ENCODE measurements at places on chromosomes 11 and 22.

DNA sequence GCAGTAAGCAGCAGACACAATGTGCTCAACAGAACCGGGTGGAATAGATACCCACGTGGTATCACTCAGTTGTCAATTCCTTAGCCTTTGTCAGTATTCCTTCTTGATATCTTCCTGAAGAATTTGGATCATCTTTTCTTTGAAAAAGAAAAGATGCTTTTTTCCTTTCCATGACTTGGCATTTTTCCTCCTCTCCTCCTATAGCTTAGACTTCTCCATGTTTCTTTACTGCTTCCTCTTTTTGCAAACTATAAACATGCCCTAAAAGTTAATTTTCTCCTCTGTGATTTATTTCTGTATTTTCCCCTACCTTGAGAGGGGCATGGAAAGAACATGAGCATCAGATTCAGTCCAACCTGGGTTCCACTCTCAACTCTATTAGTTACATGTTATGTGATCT, 11.7 kb downstream of the CBLIF start:
- no peak for DNase-seq

GRCh38 chr22:48242461-48242864, 1480.0 kb downstream of the TBC1D22A start:
- no peak for DNase-seq

- no peak for DNase-seq
Observed at GRCh38 chr22:22082960-22083359, 100.4 kb upstream of the TOP3B start.

DNA sequence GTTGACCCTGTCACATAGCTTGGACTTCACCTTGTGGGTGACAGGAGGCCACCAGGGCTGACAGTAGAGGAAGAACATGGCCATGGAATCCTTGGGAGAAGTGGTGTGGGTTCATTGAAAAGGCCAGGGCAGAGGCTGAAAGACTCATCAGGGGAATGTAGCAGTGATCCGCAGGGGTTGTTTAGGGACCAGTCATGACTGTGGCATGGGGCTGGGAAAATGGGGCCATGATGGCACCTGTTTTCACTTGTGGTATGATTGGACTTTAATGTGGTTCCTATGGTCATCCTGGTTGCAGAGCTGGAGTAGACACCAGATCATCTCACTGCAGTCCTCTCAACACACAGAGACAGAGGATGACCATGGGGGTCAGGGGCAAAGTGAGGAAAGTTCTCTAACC, 66.7 kb upstream of the MYEOV start:
- DNase-seq, result no peak

DNA sequence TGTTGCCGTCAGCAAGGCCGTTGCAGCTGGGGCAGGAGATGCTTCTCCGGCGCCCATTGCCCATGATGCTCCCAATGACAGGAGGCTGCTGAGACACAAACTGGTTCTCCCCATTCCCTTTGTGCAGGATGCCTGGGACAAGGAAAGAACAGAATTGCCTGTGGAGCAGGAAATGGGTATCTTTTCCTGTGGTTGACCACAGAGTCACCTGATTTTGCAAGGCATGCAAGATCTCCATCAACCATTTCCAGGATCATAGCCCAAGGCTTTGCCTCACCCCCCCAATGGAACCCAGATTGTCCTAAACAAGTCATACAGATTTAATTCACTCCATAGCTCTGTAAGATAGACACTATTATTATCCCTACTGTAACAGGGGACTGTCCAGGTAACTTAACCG, 148.1 kb upstream of the NARS2 start:
- DNase-seq, result no peak

DNA sequence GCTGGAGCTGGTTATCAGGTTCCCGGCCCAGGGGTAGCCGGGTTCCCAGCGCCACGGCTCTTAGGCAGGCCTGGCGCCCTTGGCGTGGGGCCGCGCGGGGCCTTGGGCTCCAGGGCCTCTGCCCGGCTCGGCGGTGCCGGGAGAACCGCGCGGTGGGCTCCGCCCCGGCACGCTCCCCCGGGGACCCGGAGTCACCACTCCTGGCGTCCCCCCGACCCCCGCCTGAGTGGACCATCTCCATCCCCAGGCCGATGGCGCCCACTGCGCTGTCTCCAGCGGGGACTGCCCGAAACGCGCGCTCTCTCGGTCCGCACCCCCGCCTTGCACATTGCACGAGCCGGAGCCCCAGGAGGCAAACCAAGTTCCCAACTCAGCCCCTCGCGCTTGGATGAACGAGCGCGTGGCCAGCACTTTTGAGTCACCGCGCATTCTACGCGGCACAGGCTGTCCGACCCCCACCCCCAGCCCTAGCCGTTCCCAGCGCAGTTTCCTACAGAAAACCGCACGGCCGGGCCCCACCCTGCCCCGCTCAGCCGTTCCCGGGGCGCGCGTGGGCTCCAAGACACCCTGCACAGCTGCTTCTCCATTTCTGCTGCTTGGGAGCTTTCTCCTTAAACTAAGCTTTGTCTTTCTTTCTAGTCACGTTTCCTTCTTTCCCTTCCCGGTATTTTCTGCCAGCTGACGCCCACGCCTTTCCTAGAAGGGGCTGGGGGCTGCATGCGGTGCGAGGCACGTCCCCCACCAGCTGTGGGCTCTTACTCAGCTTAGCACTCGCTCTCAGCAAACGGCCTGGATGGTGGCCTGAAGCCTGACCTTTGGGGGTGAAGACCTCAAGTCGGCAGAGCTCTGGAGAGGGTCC, 650 bp upstream of the CHID1 start:
- peak; percentile 88 for DNase-seq

- no peak for DNase-seq
Observed at GRCh38 chr22:40218152-40218551, 40.4 kb downstream of the TNRC6B start.

DNA sequence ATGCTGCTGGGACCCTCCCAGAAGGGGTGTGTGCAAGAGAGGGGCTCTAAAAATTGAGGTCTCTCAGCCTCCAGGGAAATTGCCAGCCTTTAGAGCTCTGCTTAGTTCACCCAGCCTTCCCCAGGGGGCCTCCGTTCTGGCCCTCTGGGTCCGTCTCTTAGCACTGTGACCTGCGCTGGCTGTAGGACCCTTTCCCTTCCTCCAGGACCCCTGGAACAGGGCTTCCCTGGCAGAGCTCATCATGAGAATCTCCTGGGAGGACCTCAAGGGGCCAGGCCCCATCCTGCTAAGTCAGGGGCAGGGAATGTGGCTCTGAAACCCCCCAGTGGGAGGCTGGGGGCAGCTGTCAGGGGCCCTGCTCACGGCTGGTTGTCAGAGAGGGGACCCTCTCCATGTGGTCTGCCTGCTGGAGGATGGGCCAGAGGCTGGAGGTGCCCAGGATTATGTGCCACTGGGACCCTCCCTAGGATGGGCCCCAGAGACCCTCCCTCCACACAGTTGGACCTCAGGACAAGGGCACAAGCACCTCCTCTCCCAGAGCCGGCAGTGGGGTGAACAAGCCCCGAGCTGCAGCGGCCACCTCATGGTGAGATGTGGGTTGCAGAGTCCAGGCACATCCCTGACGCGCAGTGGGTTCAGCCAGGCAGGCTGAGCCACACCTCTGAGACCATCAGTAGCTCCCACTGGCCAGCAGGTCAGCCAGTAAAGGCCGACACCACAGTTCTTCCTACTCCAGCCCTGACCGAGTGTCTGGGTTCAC, 27.1 kb upstream of the GAL start:
- DNase-seq, result no peak

DNA sequence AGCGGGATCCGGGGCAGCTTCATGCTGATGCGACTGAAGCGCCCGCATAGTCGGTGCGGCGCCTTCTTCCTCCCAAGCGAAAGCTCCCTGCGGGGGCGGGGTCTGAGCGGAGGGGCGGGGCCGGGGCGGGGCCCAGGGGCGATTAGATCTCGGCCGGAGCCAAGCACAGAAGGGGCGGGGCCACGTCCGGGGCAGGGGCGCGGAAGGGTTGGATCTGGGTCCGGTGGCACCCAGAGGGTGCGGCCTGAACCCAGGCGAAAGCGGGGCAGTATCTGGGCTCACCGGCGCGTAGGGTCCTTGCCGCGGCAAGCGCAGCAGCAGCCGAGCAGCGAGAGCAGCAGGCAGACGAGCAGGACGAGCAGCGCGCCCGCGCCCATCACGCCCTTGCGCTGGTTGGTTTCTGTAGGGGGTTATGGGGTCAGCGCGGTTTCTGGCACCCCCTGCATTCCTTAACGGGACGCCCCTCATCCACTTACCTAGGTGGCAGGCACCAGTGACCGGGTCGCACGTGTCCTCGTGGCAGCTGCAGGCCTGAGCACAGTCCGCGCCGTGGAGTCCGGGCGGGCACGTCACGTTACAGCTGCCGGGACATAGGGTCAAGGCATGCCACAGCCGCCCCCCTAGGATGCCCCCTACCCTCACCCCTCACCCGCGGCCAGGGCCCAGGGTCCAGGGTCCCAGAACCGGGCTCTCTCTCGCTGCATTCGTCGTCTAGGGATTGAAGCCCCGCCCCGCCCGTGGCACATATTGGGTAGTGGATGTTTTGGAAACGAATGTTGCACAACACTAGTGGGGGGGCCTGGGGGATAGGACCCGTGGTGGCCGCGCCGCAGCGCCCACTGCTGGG, 8.1 kb downstream of the SCARF2 start:
- no peak for DNase-seq

DNA sequence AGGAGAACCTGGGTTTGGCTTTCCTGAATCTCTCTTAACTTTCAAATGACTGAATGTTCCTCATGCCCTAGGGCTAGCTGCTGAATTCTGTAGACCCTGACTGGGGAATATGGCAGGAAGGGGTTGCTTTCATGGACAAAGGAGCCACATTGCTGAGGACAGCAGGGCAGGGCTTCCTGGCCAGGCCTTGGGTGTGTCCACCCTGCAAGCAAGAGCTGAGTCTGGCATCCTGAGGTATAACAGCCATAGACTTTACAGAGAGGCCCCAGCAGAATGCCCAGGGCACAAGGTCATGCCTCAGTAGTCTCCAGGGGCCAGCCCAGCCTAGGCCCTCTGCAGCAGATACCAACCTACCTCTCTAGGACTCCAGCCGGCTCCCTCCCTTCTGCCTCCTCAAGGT, 102.2 kb upstream of the RAG2 start:
- DNase-seq, result no peak

- peak; percentile 5 for DNase-seq
Observed at GRCh38 chr11:16669799-16670415, 68.5 kb upstream of the C11orf58 start.

DNA sequence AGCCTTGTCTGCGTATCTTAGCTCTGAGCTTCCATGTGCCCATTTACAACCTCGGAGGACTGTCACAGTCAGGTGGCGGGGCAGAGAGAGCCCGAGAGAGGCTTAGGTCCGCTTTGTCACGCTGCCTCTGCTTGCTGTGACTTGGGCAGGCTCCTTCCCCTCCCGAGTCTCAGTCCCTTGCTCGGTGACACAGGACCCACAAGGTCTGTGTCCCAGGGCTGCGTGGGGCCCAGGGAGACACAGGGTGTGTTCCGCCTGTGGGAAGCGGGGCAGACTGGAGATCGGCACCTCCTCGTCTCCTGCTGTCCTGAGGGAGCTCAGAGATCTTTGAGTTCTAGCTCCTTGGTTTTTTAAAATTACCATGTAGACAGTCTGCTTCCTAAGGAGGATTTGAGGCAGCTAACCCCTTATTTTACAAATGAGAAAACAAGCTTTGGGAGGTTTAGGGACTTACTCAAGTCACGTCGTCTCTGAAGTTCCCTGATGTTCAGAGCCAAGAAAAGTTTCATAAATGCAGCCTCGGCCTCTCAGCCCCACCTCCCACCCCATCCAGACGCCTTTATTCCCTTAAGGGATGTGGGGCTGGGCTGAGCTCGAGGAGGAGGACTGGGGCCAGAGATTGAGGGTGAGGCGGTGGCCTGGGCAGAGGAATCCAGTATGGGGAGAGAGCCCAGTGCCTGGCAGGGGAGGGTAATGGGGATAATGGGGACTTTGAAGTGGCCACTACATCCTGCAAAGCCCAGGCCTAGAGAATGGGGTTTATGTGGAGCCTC, 103.6 kb downstream of the NECTIN1 start:
- DNase-seq, result peak; percentile 16

DNA sequence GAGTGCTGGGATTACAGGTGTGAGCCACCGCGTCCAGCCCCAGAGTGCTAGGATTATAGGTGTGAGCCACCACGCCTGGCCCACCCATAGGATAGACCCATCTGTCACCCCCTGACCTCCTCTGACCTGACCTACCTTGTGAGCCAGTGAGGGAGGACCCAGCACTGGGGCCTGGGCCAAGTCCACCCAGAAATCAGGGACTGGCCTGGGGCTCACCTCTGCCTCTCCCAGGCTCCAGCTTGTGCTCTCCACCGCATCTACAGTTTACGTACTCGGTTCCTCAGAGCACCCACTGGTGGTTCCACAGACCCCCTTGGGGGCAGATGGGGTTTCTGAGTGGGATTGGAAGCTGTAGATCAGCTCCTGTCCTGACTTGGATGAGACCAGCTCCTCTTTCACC, 6.4 kb downstream of the SLC29A2 start:
- no peak for DNase-seq

GRCh38 chr11:61587541-61587941, 6.7 kb upstream of the SYT7 start:
- DNase-seq, result peak; percentile 26

GRCh38 chr11:46330563-46331281, 16.5 kb upstream of the DGKZ start:
- peak; percentile 25 for DNase-seq

GRCh38 chr11:93324500-93324899, 6.0 kb upstream of the DEUP1 start:
- DNase-seq, result no peak

GRCh38 chr11:5046754-5047330, 516 bp downstream of the OR52J3 start:
- no peak for DNase-seq

DNA sequence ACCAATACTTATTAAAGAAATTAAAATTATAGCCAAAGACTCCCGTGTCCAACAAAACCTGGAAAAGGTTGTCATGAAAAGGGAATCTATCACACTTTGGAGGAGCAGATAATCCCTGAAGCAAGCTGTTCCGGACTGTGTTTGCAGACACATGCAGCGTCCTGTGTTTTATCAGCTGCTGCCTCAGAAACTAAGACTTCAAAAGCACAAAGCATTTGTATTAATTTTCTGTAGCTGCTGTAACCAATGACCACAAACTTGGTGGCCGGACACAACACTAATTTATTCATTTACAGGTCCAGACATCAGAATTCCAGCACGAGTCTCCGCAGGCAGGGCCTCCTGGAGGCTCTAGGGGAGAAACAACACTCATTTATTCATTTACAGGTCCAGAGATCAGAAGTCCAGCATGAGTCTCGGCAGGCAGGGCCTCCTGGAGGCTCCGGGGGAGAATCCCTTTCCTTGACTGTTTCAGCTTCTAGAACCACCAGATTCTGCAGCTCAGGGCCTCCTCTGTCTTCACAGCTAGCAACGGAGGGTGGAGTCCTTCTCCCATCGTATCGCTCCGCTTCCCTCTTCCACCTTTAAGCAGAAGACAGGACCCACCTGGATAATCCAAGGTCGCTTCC, 465.3 kb downstream of the BRD1 start:
- DNase-seq, result no peak

- DNase-seq, result no peak
Observed at GRCh38 chr22:24037851-24038765, 27.0 kb downstream of the CABIN1 start.

- peak; percentile 23 for DNase-seq
Observed at GRCh38 chr11:125111001-125111342, 454 bp downstream of the TMEM218 start.

All from choroid plexus epithelial cell (primary cell).